CD4-positive, alpha-beta T cell treated with Interleukin-1 beta for 1 hour (primary cell): ENCODE measurements at places on chromosomes 4 and X.

GRCh38 chrX:100609591-100609990 is 24.9 kb downstream of the TNMD start:
- no peak for DNase-seq

DNA sequence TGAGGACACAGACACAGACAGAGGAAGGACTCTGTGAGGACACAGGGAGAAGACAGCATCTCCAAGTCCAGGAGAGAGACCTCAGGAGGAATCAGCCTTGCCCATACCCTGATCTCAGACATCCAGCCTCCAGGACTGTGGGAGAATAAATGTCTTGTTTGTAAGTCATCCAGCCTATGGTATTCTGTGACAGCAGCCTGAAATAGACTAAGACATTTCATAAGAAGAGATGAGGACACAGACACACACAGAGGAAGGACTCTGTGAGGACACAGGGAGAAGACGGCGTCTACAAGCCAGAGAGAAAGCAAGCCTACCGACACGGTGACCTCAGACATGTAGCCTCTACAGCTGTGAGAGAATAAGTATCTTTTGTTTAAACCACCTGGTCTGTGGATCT is 112.1 kb downstream of the DHRSX start:
- no peak for DNase-seq

DNA sequence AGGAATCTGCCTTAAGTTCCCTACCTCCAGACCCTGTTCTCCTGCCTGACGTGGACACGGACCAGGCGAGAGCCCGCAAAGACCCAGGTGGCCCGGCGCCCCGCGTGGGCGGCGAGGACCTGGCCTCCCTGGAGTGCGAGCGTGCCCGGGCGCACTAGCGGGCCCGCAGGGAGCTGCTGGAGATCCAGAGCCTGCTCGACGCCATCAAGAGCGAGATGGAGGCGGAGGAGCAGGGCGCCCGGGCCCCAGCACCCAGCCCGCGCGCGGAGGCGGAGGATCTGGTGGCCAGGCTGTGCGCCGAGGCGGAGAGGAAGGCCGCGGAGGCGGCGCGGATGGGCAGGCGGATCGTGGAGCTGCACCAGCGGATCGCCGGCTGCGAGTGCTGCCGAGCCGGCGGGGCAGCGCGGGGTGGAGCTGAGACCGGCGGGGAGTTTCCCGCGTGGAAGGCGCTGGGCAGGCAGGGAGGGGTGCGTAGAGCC is 18.2 kb downstream of the MRFAP1 start:
- DNase-seq = peak; percentile 65

DNA sequence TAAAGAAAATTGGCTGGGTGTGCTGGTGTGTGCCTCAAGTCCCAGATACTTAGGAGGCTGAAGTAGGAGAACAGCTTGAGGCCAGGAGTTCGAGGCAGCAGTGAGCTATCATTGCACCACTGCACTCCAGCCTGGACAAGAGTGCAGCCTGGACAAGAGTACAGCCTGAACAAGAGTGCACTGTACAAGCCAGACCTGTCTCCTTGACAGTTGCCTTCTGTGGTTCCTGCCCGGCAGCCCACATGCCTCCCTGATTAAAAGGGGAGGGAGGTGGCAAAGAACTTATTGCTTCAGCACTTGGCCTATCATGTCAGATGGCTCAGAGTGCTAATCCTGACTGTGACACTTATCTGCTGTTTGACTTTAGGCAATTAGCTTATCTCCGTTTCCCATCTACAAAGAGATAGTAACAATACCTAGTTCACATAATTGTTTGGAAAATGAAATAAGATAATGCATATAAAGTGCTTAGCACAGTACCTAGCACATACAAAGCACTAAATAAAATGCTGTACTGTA is 249.1 kb downstream of the DCLK2 start:
- DNase-seq = no peak

DNA sequence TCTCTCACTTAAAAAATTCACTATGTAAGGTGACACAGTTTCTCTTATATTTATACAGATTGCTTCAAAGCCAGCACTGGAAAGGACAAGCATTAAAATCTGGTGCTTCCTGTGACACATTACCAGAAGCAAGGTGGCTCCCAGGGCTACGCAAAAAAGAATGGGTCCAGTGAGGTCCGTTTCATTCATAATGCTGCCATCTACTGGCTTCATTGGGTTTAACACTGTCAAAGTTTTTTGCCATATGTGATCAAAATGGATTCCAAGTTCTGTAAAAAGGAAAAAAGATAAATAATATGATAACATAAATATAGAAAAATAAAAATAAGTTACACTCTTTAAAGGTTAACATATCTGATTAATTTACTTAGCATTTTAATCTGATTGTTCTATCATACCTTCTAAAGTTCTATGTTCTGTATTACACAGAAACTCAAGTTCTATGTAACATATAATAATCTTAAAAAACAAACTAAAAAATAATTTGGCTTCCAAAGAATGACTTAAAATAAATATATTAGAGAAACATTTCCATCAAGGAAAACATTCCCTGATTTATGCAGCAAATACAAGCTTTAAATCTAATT is 22.1 kb downstream of the YIPF7 start:
- DNase-seq = peak; percentile 57

DNA sequence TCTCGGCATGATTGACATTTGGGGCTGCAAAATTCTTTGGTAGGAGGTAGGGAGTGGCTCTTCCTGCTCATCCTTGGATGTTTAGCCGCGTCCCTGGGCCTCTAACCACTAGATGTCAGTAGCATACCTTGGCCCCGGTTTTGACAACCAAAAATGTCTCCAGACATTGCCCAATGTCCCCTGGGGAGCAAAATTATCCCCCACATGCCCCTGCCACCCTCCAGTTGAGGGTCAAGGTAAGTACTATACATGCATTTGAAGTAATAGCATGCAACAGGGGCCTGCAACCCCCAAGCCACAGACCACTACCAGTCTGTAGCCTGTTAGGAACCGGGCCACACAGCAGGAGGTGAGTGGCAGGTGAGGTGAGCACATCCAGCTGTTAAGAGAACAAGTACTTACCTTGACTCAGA is 17.6 kb upstream of the KIAA1210 start:
- DNase-seq = no peak

- DNase-seq = no peak
Measured at GRCh38 chr4:172168888-172169287, 355.7 kb downstream of the GALNTL6 start.

GRCh38 chrX:121151293-121151692 is 103.9 kb downstream of the GLUD2 start:
- no peak for DNase-seq

DNA sequence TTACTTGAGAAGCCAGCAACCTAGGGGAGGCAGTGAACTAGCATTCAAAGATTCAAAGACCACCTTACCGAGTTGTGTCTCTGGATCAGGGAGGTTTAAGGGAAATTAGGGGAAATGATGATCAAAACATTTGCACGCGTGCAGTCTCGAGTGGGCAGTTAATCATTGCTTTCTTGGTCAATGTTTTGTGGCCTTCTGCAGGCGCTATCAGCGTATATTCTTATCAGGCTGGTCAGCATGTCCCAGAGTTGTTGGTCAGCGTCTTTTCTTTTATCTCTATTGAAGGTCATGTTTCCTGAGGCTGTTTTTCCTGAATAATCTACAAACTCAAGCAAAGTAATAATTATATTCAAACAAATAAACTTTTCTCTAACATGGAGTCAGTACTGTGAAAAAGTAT is 84.0 kb upstream of the ZNF81 start:
- no peak for DNase-seq

DNA sequence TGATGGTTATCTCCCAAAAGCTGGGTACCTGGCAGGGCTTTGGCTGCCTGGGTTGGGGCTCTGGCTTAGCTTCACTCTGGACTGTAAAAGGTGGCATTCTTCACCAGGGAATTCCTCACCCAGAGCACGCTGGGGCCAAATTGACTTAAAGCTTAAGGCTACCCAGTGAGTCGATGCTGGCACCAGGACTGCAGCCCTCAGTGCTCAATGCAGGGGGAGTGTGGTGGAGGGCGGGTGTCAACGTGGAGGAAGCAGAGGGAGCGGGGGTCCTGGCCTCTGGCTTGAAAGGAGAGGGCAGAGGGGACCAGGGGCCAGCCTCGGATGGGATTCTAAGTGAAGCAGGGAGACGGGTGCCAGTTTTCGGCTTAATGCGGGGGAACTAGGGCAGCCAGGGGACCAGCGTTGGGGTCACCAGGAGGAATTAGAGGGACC is 446 bp upstream of the FAM50A start:
- no peak for DNase-seq

- DNase-seq = no peak
Measured at GRCh38 chr4:71614621-71615020, 169.3 kb downstream of the GC start.

DNA sequence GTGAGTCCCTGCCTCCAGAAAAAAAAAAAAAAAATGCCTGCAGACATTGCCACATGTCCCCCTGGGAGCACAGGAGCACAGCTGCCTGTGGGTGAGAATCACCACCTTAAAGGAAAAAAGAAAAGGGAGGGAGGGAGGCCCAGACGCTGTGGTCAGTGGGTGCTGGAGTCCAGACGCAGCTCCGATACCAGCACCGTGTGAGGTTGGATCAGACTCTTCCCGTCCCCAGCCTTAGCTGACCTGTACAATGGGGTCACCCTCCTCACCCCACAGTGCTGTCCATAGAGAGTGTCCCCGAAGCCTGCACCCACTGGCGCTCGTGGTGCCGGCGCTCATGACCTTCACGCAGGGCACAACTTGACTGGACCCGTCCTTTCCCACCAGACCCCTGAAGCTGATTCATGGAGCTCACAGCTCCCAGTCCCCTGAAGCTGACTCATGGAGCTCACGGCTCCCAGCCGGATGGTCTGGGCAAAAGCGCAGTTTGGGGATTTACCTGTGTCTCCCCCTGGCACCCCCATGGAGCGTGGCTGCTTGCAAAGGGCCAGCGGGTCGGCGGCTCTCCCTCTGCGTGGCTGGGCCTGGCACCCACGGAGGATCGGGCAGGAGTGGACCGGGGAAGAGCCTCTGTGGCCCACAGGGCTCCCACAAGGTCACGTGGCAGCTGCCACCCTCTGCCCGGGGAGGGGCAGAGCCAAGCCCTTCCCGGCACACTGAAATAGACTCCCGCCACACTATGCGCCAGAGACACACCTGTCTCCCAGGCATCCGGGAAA is 31.4 kb downstream of the ABLIM2 start:
- no peak for DNase-seq

DNA sequence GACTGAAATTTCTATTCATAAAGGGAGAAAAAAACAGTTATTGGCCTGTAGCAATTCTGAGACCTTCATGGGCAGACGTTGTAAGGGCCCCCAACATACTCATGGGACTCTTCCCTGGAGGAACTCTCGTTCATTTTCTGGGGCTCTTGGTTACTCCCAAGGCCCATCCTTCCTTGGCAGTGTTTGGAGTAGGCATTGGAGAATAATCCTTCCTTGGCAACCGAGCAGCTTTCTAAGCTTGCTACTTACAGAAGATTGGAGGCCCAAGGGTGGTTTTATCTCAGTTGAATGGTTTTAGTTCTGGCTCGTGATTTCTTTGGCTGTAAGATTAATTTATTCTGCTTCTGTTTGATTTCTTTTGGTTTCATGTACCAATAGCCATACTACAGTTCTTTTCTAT is 50.4 kb downstream of the ALG13 start:
- DNase-seq = no peak

- DNase-seq = no peak
Measured at GRCh38 chr4:181896614-181897013, 346.6 kb upstream of the TENM3 start.

GRCh38 chrX:6203462-6204215 is 25.0 kb downstream of the NLGN4X start:
- no peak for DNase-seq

DNA sequence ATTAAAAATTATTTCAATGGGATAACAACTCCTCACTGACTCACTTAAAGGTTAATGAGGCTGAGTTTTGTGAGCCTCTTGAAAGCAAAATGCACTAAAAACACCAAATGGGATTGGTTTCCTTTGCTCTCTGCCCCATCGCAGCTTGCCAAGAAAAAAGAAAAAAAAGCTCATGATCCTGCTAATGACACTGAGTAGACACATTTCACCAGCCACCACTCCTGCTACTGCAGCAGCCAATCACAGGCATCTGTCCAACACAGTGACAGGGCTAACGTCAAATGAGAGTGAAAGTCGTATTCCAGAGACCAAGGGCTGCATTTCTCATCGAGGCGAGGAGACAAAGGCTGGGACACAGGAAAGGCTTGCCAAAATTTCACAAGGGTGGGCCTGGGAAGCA is 5.2 kb downstream of the APBB2 start:
- no peak for DNase-seq

DNA sequence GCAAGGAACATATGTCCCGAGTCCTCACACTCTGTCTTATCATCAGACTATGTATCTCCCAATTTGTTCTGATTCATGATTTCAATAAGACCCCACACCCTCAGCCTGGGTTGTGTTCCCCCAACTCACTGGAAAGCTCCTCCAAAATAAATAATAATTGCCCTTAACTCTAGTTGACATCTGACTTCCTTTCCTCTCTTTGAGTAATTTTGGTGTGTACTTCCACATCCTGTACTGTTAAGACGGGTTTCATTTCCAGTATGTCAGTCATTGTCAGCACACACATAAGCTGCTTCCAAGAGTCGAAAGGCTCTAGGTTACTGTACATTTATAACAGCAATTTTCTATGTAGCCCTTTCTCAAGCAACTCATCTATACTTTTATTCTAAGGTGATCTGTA is 52.2 kb upstream of the C1QTNF7 start:
- no peak for DNase-seq

DNA sequence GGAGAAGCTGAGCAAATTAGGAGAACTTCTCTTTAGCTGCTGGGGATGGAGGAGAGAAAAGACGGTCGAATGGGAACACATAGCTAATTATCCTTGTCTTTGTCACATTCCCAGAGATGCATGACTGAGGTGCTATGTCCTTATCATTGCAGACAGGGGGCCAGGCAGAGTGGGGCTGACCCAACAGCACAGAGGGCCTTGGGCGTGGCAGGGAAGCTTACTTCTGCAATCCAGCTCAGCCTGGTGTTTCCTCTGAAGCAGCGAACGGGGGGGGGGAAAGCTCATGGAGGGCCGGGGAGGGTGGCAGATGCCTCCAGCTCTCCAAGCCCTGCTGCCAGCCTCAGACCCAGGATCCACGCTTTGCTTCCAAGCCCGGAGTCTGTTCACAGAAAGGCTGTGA is 50.8 kb upstream of the HOPX start:
- peak; percentile 31 for DNase-seq

- no peak for DNase-seq
Measured at GRCh38 chr4:88451205-88451604, 5.7 kb upstream of the HERC5 start.

DNA sequence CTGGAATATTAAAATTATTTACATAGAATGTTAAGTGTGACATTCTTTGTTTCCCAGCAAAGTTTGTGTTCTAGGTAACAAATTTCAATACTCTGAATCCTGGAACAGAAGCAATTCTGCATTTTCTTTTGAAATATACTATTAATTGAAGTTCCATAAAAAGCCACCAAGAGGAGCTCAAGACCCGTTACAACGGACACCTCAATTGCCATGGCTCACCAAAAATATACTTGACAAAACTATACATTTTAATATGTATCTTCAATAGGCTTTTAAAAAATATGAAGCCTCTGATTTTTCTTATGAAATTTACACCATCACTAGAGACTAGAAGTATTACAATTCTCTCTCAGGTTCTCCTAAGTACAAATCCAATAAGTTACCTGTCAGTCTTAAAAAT is 111.4 kb downstream of the NYX start:
- no peak for DNase-seq
